Pons (tissue), 1 donor: ENCODE measurements at places on chromosomes 3 and 15.

- DNase-seq: no peak
Measured at GRCh38 chr15:60918234-60918959, 310.7 kb downstream of the RORA start.

DNA sequence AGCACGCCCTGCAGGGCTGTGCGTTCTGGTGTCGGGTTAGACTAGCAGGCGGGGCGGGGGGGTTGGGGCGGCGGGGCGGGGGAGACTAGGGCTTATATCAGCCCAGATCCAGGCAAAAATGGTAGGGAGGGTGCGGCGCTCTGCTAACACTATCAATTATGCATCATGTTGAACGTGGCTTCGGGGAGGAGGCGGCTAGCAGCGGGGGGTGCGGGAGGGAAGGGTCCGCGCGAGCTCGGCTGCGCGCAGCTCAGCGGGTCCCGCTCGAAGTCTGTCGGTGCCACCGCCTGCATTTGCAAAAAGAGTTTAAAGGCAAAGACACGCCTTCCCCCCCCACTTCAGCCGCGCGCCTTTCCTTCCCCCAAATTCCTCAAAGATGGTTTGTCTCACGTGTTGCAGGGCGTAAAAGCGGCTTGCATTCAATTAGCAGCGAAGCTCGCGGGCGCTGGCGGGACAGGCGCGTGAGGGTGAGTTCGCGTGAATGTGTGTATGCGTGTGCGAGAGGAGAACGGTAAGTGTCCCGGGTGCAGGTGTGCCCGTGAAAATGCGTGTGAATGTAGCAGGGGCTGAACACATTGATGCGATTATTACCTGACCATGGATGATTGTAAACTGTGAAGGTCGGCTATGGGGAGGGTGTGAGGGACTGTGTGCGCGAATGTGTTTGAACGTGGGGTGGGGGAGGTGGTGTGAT, at the start of gene ISLR2:
ISLR2 (plus strand) TSS at position 432 of the 694 bp plus-strand sequence. CDS start 2,169 bp downstream, outside the sequence.
- no peak for DNase-seq

DNA sequence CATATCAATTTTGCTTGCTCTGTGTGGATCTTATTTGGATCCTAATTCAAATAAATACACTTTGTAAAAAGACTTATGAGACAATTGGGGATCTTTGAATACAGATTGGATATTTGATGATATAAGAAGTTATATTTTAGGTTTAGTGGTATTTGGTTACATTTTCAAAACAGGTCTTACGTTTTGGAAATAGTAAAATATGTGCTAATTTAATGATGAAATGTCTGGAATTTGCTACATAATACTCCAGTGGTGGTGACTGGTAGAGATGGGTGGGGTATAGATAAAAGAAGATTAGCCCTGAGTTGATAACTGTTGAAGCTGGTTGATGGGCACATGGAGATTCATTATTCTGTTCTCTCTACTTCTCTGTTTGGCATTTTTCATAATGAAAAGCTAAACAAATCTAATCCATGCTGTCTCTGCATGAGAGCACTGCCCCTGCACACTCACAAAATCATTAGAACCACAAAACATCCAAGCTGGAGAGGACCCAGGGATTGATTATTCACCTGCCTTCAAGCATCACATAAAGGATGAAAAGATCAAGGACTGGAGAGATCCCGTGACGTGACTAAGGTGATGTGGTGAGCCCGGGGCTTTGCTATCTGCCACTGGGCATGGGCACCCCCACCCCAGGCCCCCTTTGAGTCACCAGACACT, 58.9 kb downstream of the TLE3 start:
- DNase-seq: no peak

- DNase-seq: no peak
Measured at GRCh38 chr3:54654776-54655175, 273.1 kb downstream of the LRTM1 start.

DNA sequence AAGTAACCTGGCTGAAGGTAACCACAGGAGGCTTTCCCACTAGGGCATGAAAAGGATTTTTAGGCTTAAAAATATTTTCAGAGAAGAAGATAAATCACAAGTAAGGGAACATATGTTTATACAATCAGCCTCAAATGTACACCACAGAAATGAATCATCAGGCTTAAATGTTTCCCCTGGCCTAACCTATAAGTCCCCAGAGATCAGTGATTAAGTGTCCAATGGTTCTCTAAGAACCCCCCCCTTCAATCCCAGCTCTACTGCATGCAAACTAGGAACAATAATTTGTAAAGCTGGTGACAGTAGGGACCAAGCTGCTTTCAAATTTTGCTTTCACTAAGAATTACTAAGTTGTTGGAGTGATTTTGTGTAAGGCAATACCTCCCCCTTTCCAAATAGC, 431.6 kb upstream of the LMCD1 start:
- no peak for DNase-seq
